ENCODE measurements at places on chromosomes 11 and 22. TPM values are rescaled to one million over a fixed set of nuclear protein-coding genes. Genes with fewer than 3 reads are reported as not detected.

Gene GAL3ST3
- polyA plus RNA-seq = not detected

Gene ENTHD1
- polyA plus RNA-seq = 0.09 TPM

Gene PAX6
- 0.46 TPM for polyA plus RNA-seq

Gene PPP6R3
- 24.0 TPM for polyA plus RNA-seq

Gene CARD18
- not detected for polyA plus RNA-seq

Gene ZBTB16
- 11.4 TPM for polyA plus RNA-seq

Gene NPAS4
- not detected for polyA plus RNA-seq

Gene TSPO
- 443 TPM for polyA plus RNA-seq

Gene ROBO4
- 6.2 TPM for polyA plus RNA-seq

Gene C11orf71
- 16.4 TPM for polyA plus RNA-seq

Gene ACAD8
- polyA plus RNA-seq = 31.2 TPM

Gene SWAP70
- polyA plus RNA-seq = 9.5 TPM

Gene RAB3IL1
- 21.6 TPM for polyA plus RNA-seq

Gene FGF4
- not detected for polyA plus RNA-seq

Gene MPPED2
- polyA plus RNA-seq = not detected

Data from sigmoid colon (tissue), 7 donors.